Left colon (tissue), 2 donors: ENCODE measurements at places on chromosomes 4 and X.

GRCh38 chrX:37955273-37955672 lies 51.1 kb upstream of the SYTL5 start:
- no peak for DNase-seq

GRCh38 chrX:2931612-2932011 lies 2.5 kb upstream of the ARSD start:
- no peak for DNase-seq

DNA sequence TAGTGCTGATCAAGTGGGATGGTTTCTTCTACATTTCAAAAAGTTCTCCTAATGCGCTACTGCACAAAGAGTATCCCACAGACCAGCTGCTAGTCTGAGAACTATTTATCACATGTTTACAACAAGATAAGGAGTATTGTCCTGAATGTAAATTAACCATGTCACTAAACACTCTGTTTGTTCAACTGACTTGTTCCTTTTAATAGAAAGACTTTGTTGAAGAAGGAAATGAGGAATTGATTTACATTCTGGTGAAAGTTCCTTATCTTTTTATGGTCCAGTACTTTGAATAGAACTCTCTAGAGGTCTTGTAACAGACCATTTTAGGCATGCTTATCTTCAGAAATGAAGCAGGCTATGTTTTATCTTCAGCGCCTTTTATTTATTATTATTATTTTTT lies 67.3 kb upstream of the IL13RA1 start:
- no peak for DNase-seq

DNA sequence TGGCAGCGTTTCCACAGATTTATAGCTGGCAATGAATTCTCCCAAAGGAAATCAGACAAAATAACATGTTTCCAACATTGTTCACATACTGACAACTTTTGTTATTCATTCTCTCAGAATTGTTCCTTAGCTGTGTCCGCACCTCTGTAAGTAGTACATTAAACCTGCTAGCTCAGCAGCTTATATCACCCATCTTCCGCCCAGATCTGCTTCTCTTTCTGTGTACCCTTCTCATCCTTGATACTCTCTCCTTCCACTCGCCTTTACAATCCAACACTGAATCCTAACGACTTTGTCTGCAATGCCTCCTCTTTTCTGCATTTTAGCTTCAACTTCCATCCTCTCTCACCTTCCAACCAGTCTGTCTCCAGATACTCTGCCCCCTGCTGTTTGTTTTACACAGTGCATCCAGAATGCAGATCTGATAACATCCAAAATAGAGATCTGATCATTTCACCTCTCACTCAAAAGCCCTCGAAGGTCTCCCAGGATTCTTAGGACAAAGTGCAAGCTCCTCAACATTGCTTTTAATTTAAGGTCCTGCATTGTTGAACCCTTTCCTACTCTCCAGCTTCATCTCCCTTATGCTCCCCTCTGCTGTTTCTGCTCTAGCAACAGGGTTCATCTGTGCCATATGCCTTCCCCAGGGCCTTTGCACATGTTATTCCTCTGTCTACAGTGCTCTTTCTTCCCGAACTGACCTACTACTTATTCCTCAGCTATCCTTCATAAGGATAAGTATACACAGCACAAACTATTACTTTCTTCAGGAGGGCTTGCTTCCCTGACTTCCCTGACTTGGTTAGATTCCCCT lies 67.3 kb upstream of the VBP1 start:
- no peak for DNase-seq

DNA sequence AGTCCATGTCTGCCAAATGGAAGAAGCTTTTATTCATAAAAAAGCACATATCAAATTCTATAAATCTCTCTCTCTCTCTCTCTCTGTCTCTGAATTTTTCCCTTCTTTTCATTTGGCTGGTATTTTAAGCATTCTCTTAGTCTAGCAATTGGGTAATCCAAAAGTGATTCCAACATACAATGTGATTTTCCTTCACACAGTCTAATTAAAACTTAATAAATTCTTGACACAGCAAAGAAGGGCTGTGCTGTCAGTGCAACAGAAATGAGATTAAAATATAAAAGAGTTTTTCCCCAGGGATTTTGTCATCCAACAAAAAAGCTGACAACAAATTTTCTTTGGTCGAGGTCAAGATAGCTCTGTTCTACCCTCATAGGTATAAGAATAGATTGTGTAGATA lies 216.9 kb downstream of the CENPC start:
- DNase-seq, result no peak

GRCh38 chr4:153573881-153574802 lies 108.0 kb downstream of the TMEM131L start:
- peak; percentile 79 for DNase-seq

DNA sequence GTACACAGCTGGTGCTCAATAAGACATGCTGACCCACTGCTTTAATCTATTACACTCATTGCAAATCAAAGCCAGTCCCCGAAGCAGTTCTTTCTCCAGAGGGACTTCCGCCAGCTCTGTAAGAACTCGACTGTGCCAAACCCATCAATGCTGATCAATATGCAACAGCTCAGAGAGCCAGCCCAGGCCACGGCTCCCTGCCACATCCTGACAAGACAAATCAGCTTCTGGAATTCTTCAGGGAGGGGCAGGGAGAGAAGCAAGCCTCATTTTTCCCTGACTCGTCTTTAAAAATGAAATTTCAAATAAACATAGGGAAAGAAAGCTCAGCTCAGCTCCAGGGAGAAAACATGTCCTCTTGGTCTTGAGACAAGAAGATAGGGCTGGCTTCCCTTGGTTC lies 5.3 kb upstream of the ADRA2C start:
- DNase-seq, result no peak

DNA sequence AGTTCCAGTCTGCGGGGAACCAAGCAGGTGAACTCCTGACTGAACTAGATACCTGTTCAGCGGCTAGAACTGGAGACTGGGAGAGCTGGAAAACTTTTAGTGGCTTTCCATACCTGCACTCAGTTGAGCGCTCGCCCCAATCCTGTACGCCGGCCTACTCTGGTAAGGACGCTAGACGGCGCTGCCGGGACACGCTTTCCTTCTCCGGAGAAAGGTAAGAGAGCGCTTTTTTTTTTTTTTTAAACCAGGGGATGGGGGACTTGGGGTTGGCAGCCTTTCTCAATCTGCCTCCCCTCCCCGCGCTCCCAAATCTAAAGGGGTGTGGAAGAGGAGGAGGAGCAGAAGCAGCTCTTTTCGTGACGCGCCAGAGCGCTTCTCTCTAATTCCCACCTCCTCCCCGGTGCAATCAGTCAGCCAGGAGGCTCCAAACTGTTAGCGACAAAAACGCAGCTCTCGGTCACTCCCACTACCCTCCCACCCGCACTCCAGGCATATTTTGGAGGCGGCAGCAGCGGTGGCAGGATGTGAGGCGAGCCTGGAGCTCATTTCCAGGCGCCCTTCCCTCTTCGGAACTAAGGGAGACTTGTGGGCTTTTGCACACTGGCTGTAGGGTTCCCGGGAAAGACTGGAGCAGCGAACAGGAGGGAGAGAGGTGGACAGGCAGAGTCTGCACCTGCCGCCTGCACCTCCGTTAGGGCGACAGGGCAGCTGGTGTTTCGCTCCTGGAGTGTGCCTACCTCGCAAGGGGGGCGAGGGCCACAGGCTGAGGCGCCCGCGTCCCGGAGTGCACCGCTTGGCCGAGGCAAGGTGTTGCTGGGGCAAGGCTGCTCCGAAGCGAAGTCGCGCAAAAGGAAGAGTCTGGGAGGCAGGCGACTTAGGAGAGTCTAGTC lies at the start of gene IL1RAPL2:
IL1RAPL2 (plus strand) TSS at position 409 of the 890 bp plus-strand sequence.
- peak; percentile 39 for DNase-seq

DNA sequence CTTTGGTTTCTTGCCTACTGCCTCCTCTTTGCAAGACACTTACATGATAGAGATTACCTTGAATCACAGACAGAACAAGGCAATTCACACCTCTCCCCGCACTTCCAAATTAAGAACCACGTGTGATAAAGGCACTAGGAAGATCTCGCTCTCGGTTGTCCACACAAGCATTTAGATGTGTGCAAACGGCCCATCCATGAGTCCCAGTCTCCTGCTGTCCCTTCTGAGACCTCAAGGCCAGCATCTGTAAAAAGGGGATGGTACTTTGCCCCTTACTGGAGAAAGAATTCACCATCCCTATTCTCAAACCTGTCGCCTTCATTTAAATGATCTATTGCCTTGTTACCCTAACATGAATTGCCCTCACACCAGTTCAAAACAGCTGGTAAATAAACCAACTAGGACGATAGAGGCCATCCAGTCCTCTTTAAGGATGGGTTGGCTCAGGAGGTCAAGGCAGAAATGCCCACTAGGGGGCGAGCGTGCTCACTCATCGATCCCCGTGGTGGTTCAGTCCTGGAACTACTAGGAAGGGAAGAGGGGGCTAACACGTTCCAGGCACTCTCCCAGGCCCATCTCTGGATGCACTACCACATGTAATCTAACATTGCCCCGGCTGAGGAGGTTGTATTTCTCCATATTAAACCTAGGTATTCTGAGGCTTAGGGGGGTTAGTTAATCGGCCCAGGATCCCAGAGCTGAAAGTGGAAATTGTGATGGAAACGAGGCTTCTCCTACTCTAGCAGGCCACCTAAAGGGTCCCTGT lies 95.8 kb downstream of the DHX15 start:
- peak; percentile 40 for DNase-seq

GRCh38 chrX:13932416-13932815 lies 97.3 kb downstream of the GEMIN8 start:
- DNase-seq, result no peak

GRCh38 chr4:156901871-156902270 lies 69.7 kb downstream of the PDGFC start:
- DNase-seq, result no peak
